Astrocyte of the spinal cord (primary cell): ENCODE measurements at places on chromosomes 2 and 18.

- no peak for DNase-seq
These were observed 106.9 kb downstream of the SP3 start for GRCh38 chr2:173858291-173858731.

DNA sequence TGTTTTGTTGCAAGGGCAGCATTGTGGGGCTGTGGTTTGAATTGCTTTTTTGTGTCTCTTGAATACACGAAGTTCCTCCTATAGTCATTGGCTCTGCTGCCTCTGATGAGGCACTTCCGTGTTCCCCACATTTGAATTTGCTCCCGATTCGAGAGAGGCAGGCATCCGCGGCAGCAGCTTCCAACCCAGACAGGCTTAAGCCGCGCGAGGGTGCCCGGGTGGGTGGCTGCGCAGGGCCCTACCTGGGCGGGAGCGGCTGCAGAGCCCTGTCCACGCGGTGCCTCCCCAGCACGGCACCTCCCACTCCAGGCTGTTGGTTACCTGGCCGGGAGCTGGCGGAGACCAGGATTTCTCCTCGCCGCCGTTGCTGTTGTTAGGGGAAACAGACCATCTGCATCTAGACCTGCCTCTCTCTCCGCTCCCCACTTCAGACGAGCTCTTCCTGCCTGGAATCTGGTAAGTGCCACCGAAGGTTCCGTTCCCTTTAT lies 151.3 kb downstream of the NEDD4L start:
- DNase-seq, result no peak

GRCh38 chr2:24353973-24354372 lies 6.4 kb downstream of the ITSN2 start:
- DNase-seq, result no peak

- peak; percentile 26 for DNase-seq
These were observed 45.7 kb downstream of the RDH14 start for GRCh38 chr2:18514526-18515461.

GRCh38 chr2:120267348-120267747 lies 14.7 kb downstream of the RALB start:
- no peak for DNase-seq

- no peak for DNase-seq
These were observed 29.1 kb downstream of the KLHL29 start for GRCh38 chr2:23414106-23414505.

DNA sequence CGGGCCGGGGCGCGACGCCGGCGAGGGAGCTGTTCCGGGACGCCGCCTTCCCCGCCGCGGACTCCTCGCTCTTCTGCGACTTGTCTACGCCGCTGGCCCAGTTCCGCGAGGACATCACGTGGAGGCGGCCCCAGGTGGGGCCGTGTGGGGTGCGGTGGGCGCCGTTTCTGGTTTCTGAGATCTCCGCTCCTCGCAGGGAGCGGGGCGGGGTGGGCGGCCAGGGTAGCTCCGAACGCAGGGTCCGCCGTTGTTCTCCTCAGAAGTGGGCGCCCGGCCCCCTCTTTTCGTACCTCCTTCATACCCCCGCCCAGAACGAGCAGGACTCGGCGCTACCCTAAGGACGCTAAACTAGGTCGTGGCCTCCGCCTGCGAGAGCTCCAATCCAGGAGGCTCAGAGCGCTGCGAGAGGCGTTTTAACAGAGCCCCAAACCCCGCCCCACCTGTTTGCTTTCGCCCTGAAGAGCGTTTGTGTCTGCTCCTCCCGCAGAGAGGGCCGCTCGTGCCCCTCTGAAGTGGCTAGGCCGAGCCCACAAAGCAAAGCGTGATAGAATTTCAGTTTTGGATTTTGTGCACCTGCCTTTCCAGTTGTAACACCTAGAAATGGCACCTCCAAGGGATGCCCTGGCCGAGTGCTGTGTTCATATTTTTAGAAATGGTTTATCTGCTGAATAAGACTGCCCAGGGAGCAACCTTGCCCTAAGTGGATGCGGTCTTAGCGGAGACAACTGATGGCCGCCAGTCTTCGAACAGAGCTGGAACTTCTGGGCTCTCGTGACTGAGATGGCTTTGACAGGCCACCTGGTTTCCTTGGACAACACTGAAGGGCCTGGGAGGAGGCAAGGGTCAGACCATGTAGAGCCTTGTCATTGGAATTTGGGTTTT lies 626 bp downstream of the CAPN10 start:
- DNase-seq, result no peak

DNA sequence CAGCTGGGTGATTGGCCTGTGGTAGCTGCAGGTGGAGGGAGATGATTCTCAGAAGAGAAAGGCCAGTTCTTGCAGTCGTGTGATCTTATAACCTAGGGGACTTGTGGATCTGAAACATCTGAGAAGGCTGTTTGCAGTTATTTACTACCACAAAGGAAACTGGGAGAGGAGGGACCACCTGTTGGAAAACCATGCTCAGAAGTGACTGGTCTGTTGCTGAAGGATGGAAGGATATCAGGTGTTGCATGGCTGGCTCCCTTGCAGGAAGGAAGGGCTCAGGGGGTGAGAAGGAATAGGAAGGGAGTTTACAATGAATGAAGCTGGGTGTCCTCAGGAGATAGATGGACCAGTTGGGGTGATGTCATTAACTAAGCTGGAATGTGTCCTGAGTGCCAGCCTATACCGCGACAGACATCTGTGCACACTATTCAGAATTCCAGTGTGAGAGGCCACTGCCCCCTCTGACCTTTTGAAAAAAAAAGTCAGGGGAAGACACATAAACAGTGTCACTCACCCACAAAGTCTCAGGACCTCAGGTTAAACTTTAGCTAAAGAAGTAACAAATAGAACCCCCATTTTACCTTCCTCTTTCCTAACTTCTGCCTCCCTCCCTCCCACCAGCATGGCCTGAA lies 17.5 kb downstream of the IGFBP2 start:
- DNase-seq, result no peak

DNA sequence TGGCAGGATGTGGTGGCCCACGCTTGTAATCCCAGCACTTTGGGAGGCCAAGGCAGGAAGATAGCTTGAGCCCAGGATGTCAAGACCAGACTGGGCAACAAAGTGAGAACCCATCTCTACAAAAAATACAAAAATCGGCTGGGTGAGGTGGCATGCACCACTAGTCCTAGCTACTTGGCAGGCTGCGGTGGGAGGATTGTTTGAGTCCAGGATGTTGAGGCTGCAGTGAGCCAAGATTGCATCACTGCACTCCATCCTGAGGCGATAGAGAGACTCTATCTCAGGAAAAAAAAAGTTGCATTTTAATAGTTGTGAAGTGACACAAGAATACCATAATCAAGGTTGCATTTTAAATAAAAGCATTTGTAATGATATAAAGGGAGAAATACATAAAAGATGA lies 124.1 kb upstream of the SLC38A11 start:
- no peak for DNase-seq

GRCh38 chr2:191617575-191617974 lies 60.4 kb upstream of the NABP1 start:
- no peak for DNase-seq

DNA sequence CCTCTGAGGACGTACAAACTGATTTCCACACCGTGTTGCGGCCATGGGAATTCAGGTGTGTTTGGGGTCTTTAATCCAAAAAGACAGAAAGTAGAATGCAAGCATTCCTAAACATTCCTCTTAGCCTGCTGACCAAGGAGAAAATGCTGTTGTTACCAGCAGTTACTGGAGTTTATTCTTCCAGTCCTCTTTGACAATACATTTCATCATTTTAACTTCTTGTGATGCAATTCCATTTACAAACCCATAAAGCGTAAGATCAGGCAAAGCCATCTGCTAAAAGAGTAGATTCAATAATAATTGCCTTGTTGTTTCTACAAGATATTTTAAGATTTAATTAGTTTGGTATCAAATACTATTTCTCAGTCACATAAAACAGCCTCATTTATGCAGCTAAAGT lies 32.7 kb downstream of the SPIRE1 start:
- no peak for DNase-seq

- peak; percentile 13 for DNase-seq
These were observed 142.2 kb downstream of the PKP4 start for GRCh38 chr2:158598862-158599517.

DNA sequence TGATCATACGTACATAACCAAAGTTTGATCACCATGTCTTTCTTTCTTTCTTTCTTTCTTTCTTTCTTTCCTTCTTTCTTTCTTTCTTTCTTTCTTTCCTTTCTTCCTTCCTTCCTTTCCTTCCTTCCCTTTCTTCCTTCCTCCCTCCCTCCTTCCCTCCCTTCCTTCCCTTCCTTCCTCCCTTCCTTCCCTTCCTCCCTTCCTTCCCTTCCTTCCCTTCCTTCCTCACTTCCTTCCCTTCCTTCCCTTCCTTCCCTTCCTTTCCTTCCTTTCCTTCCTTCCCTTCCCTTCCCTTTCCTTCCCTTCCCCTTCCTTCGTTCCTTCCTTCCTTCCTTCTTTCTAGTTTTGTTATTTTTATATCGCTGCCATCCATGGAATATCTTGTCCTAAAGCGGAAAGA lies 406.7 kb upstream of the DDX18 start:
- DNase-seq, result no peak

DNA sequence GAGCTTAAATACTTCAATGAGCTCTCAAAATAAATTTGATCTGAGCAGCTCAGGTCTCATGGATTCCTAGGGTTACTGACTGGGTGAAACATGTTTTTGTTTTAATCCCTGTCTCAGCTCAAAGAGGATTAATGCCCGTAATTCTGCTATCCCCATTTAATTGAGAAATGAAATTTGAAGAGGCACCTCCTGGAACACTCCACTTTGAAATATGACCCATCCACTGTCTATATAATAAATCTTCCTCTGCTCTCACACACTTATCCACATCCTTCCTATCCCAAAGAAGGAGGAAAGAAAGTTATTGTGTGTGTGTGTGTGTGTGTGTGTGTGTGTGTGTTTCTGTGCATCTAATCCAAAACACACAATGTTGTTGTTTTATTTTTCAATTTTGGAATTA lies 2082.4 kb upstream of the PIK3C3 start:
- DNase-seq, result no peak

DNA sequence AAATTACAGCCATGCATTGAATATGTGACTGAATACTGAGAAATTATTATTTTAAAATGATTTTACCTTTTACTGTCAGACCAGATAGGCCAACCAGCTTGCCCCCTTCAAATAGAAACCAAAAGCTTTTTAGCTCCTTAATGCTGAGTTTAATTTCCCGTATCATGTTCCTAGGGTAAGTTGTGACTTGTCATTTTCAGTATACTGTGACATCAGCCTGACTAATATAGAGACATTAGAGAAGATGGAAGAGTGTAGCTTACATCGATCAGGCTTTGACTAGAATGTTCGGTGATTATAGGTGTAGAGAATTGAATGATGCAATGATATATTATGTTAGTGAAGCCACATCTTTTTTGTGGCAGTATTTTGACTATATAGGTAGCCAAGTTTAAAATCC lies 50.6 kb upstream of the ZEB2 start:
- DNase-seq, result no peak

DNA sequence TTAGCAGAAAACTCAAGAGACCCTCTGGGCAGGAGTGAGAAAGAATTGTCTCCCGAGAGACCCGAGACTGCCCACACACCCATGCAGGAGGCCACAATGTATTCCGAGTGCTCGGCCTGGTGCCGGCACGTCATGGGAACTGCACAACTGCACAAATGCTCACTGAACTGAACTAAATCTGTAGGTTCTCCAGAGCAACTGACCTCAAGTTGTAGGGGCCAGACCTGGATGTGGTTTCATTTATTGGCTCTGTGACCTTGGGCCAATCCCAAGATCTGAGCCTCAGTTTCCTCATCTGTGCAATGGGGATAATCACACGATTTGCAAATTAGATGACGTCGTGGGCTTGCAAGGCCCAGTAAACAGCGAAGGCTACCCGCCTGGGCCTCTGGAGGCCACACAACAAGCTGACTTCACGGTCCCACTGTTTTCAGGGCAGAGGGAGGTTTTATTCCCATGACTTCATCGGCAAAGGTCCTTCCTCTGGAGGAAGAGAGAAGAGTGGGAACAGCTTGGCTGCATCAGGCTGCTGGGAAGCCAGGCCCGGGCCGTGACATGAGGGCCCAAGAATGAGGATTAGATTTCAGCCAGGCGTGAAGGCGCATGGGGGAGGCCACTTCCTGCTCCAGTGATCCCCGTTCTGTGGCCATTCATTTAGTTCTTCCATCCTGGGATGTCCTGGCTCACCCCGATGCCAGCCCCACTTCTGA lies 3.6 kb upstream of the ERFE start:
- peak; percentile 28 for DNase-seq

DNA sequence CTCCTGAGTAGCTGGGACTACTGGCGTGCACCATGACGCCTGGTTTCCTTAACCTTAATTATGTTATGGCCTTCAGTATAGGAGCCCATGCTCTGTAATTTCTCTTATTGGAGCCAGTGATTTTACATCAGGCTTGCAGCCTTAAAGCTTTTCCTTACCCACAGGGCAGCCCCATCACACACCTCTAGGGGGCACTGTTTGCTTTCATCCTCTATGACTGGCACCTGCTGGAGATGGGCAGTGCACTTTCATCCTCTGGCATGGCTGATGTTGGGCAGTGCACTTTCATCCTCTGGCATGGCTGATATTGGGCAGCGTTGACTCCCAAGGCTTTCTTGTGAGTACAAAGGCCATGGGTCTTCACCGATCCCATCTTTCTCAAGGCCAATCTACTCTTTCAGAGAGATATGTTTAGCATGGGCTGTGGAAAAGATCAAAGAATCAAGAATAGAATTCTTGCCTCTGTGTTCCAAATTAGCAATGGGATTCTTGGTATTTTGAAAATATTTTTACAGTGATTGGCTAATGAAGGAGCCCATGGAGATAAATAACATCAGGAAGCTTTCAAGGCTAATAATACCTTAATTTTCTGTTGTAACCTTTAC lies 80.7 kb upstream of the MEX3C start:
- peak; percentile 8 for DNase-seq

GRCh38 chr18:59665057-59666006 lies 31.9 kb downstream of the CCBE1 start:
- DNase-seq, result peak; percentile 54

GRCh38 chr2:9519250-9519649 lies 36.4 kb downstream of the ADAM17 start:
- peak; percentile 12 for DNase-seq

DNA sequence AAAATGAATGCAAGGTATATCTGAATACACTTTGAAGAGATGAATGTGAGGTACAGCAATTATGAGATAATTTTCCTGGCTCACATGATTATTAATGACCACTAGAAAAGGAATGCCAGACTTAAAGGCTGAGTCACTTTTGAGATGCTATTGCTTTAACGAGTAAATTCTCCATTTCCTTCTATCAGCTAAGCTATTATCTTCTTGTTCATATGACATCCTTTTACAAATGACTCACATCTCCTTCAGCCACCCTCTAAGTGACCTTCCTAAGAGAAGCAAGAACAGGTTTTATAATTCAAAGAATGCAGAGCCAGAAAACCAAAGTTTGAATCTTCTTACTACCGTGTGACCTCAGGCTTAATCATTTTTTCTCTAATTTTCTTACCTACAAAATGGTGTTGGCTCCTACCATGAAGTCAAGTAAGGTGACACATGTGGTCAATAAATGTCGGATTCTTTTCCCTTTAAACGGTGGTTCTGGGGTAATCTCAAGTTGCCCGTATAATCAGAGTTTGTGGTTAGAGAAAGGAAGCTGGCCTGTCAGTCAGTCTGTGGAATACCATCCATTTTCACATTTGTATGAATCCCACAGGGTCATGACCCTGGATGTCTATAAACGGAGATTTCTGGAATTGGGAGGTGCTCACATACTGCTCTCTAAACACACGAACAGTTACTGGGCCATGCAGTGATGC lies 184.0 kb upstream of the PID1 start:
- peak; percentile 85 for DNase-seq
